ENCODE measurements at places on chromosomes 2 and 18. TPM values are rescaled to one million over a fixed set of nuclear protein-coding genes. Genes with fewer than 3 reads are reported as not detected.

DNA sequence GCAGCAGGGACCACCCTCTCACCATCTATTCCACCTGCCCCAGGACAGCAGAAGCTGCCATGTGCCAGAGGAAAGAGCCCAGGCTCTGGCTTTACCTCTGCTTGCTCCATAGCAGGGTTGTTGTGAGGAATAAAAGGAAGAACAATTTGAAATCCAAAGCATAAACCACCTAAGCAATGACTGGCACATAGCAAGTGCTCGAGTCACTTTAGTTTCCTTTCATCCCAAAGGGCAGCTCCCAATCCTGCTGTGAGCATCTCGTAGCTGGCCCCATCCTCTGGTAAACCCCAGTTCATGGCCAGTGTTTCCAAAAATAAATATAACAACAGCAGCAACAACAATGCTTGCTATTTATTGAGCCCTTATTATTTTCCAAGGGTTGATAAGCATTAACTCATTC is 923.5 kb downstream of the EPHA4 start:
- no peaks in the 10 kb centered on the region for H3K4me1 ChIP-seq
- H3K36me3 ChIP-seq: no peaks in the 10 kb centered on the region
- H3K27me3 ChIP-seq: no peaks in the 10 kb centered on the region
- no peak overlapping the region for H3K4me3 ChIP-seq

DNA sequence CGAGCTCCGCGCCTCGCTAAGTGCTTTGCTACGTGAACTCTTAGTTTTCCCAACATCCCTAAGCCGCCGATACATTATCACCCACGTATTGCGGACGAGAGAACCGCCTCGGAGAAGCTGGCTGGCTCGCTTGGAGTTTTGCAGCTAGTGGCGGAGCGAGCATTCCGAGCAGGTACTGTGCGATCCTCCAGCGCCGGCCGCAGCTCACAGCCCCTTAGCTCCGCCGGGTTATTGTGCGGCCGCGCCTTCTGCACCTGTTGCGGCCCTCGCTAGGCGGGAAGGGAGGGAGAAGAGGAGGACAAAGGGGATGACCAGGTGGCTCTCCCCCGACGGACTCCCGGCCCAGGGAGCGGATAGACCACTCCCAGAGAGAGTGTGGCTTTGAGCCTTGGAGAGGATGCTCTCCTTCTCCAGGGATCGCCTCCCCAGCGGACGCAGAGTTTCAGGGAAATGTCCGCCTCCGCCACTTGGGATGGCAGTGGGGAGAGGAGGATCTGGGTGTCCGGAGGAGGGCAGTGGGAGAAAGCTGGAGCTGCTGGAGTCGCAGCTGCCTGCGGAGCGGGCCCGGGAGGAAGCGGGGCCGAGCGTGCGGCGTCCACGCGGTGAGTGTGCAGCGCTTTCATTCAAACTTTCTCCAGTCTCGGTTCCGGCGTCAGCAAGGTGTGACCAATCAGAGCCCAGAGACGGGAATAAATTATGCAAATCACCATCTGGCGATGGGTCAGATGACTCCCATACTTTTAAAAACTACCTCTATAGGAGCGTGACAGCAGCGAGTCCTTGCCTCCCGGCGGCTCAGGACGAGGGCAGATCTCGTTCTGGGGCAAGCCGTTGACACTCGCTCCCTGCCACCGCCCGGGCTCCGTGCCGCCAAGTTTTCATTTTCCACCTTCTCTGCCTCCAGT is at the start of gene LIPG:
LIPG (plus strand) TSS at position 769 of the 905 bp plus-strand sequence. CDS start 252 bp downstream, outside the sequence.
- no peak within 1 kb of the TSS for H3K27ac ChIP-seq
- peak within 1 kb of the TSS; percentile 45 for H3K4me3 ChIP-seq
- no peaks in the 10 kb centered on the region for H3K36me3 ChIP-seq
- H3K27me3 ChIP-seq: no peaks in the 10 kb centered on the region
- peak; percentile 90 for DNase-seq
- peaks cover 55% of the 10 kb centered on the region for H3K4me1 ChIP-seq

- no peak overlapping the region for H3K4me3 ChIP-seq
- H3K36me3 ChIP-seq: no peaks in the 10 kb centered on the region
- no peaks in the 10 kb centered on the region for H3K27me3 ChIP-seq
Observed at GRCh38 chr2:219272995-219273394, 6.2 kb upstream of the DNAJB2 start.

DNA sequence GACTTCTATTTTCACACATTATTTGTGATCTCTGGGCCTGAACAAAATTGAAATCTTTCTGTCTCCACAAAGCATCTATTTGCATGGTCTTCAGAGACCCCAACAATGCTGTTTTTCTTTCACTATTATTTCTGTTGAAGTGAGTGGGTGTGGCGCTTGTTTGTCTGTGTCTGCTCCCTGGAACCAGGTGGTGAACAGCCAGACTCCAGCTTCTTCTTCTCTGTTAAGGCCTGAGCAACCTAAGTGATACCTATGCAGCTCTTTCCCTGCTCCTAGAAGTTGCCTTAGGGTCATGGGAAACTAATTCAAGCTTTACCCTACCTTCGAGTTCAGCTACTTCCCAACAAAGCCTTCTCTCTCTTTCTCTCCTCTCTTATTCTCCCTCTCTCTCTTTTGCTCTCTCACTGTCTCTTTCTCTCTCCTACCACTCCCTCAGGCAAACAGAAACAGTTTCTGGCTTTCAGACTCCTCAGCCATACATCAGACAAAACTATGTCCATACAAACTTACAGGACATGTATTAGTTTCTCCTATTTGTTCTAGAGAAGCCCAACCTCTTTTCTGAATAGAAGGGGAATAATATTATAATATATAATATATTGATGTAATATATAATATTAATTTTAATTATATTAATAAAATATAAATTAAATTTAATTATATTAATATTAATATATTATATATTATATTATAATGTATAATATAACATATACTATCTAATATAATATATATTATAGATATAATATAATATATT is 552.5 kb downstream of the DSC3 start:
- H3K4me3 ChIP-seq: no peak overlapping the region
- no peaks in the 10 kb centered on the region for H3K27me3 ChIP-seq
- H3K36me3 ChIP-seq: no peaks in the 10 kb centered on the region
- no peak overlapping the region for H3K27ac ChIP-seq
- no peaks in the 10 kb centered on the region for H3K4me1 ChIP-seq

- no peak for DNase-seq
- no peaks in the 10 kb centered on the region for H3K27me3 ChIP-seq
- H3K27ac ChIP-seq: no peak overlapping the region
- no peak overlapping the region for H3K4me3 ChIP-seq
- no peaks in the 10 kb centered on the region for H3K36me3 ChIP-seq
Observed at GRCh38 chr18:48804856-48805610, 145.7 kb downstream of the SMAD7 start.

GRCh38 chr2:151908204-151908882 is 80.1 kb upstream of the ARL5A start:
- DNase-seq: no peak
- no peaks in the 10 kb centered on the region for H3K4me1 ChIP-seq
- no peaks in the 10 kb centered on the region for H3K36me3 ChIP-seq
- no peak overlapping the region for H3K27ac ChIP-seq
- no peaks in the 10 kb centered on the region for H3K27me3 ChIP-seq
- H3K4me3 ChIP-seq: no peak overlapping the region

The CIB4 gene
- not detected for total RNA-seq

DNA sequence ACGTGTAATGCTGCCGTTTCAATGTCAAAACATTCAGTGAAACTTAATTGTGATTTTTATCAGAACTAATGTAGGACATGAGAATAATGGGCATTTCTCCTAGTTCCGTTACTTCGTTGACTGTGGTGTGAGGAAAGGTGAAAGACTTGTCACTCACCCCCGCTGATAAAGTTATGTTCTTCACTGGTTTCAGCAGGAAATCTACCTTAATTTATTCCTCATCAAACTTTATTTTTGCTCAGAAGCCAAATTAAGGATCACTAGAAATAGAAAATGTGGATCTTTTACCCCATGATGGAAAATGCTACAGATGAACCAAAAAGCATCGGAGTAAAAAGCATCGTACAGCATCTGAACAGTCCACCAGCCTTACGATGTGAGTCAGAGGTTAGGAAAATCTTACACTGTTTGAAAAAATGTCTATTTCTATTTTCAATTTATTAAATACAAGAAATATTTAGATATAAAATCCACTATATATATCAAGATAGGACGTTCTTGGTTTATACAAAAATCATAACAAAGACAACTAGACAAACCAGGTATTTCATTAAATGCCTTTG is 1.0 kb upstream of the ROCK1 start:
- H3K36me3 ChIP-seq: no peaks in the 10 kb centered on the region
- peak overlapping the region; percentile 94 for H3K4me3 ChIP-seq
- H3K27ac ChIP-seq: peak overlapping the region; percentile 95
- H3K27me3 ChIP-seq: no peaks in the 10 kb centered on the region

Measured in stomach (tissue), 19 donors.